Thyroid gland (tissue), 4 donors: ENCODE measurements at places on chromosomes 5 and 9. TPM values are rescaled to one million over a fixed set of nuclear protein-coding genes. Genes with fewer than 3 reads are reported as not detected.

The NTRK2 gene
- 155 TPM for total RNA-seq

The PCDHB9 gene
- total RNA-seq = 2.0 TPM

The MSX2 gene
- 0.29 TPM for total RNA-seq

DNA sequence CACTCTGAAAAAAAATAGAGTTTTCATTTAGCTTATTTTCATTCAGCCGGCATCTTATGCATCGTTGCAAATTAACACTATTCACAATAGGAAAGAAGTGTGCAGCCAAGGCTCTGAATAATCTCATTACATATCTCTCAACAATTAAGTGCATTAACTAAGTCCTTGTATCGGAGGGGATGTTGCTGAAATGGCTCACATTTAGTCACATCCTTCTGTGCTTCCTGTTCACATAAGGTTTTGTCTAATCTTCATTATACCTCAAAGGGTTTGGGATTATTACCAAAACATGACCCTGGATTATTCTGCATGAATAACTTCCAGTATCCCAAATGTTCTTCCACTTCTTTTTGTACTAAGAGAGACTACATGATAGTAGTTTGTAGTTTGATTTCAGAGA is 278.0 kb upstream of the GRIA1 start:
- no peak overlapping the region for H3K27ac ChIP-seq
- DNase-seq = no peak
- H3K36me3 ChIP-seq = no peaks in the 10 kb centered on the region
- no peak overlapping the region for H3K4me3 ChIP-seq
- H3K27me3 ChIP-seq = no peaks in the 10 kb centered on the region

GRCh38 chr5:159655757-159656409 is 260.4 kb upstream of the ADRA1B start:
- no peaks in the 10 kb centered on the region for H3K4me1 ChIP-seq
- H3K27me3 ChIP-seq = no peaks in the 10 kb centered on the region
- H3K4me3 ChIP-seq = no peak overlapping the region
- DNase-seq = peak; percentile 30
- H3K36me3 ChIP-seq = no peaks in the 10 kb centered on the region

DNA sequence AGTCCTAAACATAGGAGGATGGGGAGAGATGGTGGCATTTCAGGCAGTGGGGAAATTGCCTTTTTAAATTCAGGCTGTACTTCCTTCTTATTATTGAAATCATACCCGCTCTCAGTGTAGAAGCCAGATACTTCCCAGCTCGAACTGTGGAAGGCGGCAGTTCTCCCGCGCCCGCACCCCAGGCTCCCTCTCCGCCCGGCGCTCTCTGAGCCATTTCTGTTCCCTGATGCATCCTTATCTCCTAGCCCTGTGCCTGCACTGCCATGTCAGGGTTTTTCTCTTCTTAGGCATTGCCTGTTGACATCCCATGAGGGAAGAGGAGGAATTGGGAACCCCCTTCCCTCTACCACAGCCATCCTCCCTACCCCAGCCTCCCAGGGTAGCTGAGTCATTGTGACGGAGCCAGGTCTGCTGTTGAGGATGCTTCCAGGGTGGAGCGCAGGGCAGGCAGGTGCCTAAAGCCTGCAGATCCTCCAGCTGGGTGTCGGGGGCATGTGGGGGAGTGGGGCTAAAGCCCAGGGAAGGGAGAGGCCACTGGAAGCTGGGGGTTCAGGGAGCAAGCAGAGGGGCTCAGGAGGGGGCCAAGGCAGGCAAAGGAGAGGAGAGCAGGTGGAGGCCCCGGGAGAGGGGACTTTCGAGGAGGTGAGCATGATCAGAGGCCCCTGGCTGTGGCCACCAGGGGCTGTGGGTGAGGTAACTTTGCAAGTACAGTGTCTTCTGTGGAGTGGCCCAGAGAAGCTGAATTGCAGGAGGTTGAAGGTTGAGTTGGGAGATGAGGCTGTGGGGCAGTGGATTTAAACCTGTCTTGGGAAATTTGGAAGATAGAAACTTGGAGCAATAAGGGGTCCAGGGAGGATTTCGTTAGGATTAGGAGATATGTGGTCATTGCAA is 16.2 kb downstream of the LAMC3 start:
- no peak overlapping the region for H3K27ac ChIP-seq
- no peak for DNase-seq
- no peaks in the 10 kb centered on the region for H3K27me3 ChIP-seq
- no peak overlapping the region for H3K4me3 ChIP-seq
- no peaks in the 10 kb centered on the region for H3K36me3 ChIP-seq

DNA sequence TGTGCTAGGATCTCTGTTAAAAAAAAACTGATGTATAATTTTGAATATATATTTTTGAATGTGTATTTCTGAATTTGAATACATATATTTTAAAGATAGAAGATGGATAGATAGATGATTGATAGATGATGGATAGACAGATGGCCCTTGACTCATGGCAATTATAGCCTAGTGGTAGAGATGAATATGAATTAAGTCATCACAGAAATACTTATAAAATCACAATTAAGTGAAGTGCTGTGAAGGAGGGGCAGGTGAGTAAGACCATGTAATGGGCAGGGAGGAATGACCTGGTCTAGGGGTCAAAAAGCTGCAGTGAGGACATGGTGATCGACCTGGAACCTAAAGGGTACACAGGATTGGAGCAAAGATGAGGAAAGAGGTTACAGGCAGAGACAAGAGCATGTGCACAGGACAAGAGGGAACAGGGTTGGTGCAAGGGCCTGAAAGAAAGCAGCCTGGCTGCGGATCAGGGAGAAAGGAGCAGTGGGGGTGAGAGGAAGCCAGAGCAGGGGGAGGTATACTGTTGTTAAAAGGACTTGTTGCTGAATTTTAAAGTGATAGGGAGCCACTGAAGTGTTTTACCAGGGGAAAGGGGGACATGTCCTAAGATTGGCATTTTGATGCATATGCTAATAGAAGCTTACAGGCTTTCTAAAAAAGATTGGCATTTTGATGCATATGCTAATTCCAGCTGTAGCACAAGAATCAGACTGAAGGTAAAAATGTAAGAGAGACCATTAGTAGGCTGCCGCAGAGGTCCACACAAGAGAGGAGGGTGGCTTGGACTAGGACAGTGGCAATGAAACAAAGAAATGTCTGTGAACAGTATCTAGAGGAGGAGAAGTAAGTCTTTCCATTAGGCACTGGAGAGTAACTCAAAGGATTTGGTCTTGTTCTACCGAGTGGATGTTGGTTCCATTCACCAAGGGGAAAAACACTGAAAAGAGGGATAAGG is 527.8 kb downstream of the AGTPBP1 start:
- H3K4me1 ChIP-seq = no peaks in the 10 kb centered on the region
- no peak overlapping the region for H3K4me3 ChIP-seq
- DNase-seq = no peak
- no peaks in the 10 kb centered on the region for H3K36me3 ChIP-seq
- H3K27ac ChIP-seq = no peak overlapping the region

DNA sequence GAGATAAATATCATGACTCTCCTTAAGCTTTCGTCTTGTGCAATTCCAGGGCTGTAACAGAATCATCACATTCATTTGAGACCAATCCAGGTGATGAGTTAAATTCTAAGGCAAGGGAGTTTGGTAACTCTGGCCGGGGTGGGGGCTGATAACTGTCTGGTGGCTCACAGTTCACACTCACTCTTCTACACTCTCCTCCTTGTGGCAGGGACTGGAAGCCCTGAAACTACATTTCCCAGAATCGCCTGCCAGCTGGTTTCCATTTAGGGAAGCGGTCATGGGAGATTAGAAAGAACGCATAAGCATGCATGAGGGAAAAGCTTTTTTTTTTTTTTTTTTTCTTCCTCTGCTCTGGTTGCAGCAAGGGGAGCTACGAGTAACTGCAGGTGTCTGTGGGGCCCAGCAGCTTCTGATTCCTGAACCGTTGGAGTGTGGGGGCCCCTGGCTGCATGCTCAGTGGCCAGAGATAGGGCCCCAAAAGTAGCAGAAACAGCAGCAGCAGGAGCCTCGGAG is 154.8 kb upstream of the TBC1D2 start:
- no peaks in the 10 kb centered on the region for H3K4me1 ChIP-seq
- H3K36me3 ChIP-seq = no peaks in the 10 kb centered on the region
- H3K27ac ChIP-seq = no peak overlapping the region
- no peak overlapping the region for H3K4me3 ChIP-seq

GRCh38 chr5:64180661-64181343 is 15.2 kb downstream of the RNF180 start:
- H3K27me3 ChIP-seq = no peaks in the 10 kb centered on the region
- peak overlapping the region; percentile 39 for H3K27ac ChIP-seq
- no peak overlapping the region for H3K4me3 ChIP-seq
- no peaks in the 10 kb centered on the region for H3K36me3 ChIP-seq

DNA sequence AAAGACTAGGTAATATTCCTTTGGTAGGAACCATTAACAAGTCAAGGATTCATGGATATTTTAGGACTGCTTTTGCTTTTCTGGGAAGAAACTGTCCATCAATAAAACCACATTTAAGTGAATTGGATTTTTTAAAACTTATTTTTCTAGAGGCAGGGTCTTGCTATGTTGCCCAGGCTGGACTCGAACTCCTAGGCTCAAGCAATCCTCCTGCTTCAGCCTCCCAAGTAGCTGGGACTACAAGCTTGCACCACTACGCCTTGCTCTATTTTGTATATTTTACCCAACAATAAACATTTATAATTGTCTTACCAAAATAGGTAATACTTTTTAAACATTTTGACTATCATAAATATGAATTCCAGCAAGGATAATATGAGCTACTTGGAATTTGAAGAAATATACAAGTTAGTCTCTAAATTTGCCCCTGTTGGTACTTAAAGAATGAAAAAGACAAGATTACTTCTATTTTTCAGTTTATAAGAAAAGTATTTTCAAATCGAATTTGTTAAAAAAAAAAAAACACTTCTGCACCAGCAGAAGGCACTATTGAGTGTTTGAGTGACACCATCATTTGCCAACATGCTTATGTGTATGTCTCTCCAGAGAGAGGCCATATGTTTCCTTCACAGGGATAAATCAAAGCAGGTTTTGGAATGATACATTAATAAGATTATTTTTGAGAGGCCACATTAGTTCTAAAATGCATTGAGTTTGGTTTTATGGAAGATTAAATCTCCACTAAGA is 60.0 kb upstream of the CARTPT start:
- H3K27me3 ChIP-seq = no peaks in the 10 kb centered on the region
- no peaks in the 10 kb centered on the region for H3K36me3 ChIP-seq
- H3K4me3 ChIP-seq = no peak overlapping the region

GRCh38 chr5:122314036-122314435 is 2.0 kb downstream of the SNCAIP start:
- no peak for DNase-seq
- no peak overlapping the region for H3K4me3 ChIP-seq
- H3K4me1 ChIP-seq = peaks cover 11% of the 10 kb centered on the region
- no peak overlapping the region for H3K27ac ChIP-seq
- no peaks in the 10 kb centered on the region for H3K36me3 ChIP-seq

- H3K27ac ChIP-seq = no peak overlapping the region
- no peaks in the 10 kb centered on the region for H3K36me3 ChIP-seq
- H3K4me3 ChIP-seq = no peak overlapping the region
- no peaks in the 10 kb centered on the region for H3K4me1 ChIP-seq
- DNase-seq = no peak
These were observed 1916.7 kb downstream of the EFNA5 start for GRCh38 chr5:105754056-105754455.

- no peaks in the 10 kb centered on the region for H3K36me3 ChIP-seq
- H3K4me1 ChIP-seq = no peaks in the 10 kb centered on the region
- no peak overlapping the region for H3K4me3 ChIP-seq
- no peak for DNase-seq
- no peak overlapping the region for H3K27ac ChIP-seq
- H3K27me3 ChIP-seq = no peaks in the 10 kb centered on the region
These were observed 97.2 kb downstream of the SPOCK1 start for GRCh38 chr5:137401946-137402345.

GRCh38 chr5:72392326-72392733 is 72.2 kb downstream of the PTCD2 start:
- H3K27ac ChIP-seq = no peak overlapping the region
- no peak for DNase-seq
- H3K4me1 ChIP-seq = no peaks in the 10 kb centered on the region
- no peak overlapping the region for H3K4me3 ChIP-seq

DNA sequence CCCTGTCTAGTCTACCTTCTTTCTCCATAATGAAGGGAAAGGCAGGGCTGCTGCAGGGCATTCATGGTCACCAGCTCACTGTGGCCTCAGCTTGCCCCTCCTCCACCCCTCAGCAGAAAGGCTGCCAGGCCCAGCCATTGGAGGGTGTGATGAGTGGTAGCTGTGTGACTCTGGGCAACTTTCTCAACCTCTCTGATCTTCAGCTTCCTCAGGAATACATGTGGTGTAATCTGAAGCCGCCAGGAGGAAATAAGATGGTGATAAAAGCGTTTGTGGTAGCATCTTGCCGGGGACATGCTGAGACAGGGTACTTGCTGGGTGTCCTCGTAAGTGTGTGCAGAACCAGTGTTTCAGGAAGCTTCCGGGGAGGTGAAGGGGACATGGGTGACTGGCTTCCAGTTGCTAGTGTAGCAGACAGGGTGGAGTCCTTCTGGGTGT is 9.8 kb downstream of the CXCL14 start:
- no peaks in the 10 kb centered on the region for H3K27me3 ChIP-seq
- H3K27ac ChIP-seq = no peak overlapping the region

DNA sequence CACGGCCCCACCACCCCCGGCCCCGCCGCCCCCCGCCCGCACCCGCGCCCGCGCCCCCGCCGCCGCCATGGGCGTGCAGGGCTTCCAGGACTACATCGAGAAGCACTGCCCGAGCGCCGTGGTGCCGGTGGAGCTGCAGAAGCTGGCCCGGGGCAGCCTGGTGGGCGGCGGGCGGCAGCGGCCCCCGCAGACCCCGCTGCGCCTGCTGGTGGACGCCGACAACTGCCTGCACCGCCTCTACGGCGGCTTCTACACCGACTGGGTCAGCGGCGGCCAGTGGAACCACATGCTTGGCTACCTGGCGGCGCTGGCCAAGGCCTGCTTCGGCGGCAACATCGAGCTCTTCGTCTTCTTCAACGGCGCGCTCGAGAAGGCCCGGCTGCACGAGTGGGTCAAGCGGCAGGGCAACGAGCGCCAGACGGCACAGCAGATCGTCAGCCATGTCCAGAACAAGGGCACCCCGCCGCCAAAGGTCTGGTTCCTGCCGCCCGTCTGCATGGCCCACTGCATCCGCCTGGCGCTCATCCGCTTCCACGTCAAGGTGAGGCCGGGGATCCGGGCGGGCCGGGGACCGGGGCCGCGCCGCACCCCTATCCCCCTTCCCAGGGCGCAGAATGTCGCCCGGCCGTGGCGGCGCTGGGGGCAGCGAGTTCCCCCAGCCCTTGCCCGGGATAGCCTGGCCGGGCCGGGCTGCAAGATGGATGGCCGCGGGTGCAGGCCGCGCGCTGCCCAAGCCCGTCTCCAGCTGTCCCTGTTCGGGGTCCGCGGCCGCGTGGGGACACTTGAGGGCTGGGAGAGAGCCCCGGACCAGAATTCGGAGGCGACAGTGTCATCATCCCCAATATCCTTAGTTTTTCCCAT is 594 bp downstream of the FAM120A start:
- H3K4me1 ChIP-seq = peaks cover 30% of the 10 kb centered on the region
- peak overlapping the region; percentile 93 for H3K27ac ChIP-seq
- peaks cover 16% of the 10 kb centered on the region for H3K36me3 ChIP-seq
- H3K27me3 ChIP-seq = no peaks in the 10 kb centered on the region

- no peak overlapping the region for H3K27ac ChIP-seq
- no peaks in the 10 kb centered on the region for H3K36me3 ChIP-seq
- H3K4me1 ChIP-seq = no peaks in the 10 kb centered on the region
- no peak for DNase-seq
- no peak overlapping the region for H3K4me3 ChIP-seq
- no peaks in the 10 kb centered on the region for H3K27me3 ChIP-seq
These were observed 98.7 kb downstream of the NMUR2 start for GRCh38 chr5:152306386-152306785.

GRCh38 chr9:77808751-77809081 is 160.6 kb upstream of the GNA14 start:
- no peaks in the 10 kb centered on the region for H3K36me3 ChIP-seq
- H3K27ac ChIP-seq = no peak overlapping the region
- H3K4me1 ChIP-seq = peaks cover 5% of the 10 kb centered on the region
- no peak for DNase-seq
- no peak overlapping the region for H3K4me3 ChIP-seq
